ENCODE measurements at places on chromosomes 12 and 14.

- DNase-seq = no peak
Observed at GRCh38 chr14:26410189-26410685, 187.6 kb downstream of the NOVA1 start.

DNA sequence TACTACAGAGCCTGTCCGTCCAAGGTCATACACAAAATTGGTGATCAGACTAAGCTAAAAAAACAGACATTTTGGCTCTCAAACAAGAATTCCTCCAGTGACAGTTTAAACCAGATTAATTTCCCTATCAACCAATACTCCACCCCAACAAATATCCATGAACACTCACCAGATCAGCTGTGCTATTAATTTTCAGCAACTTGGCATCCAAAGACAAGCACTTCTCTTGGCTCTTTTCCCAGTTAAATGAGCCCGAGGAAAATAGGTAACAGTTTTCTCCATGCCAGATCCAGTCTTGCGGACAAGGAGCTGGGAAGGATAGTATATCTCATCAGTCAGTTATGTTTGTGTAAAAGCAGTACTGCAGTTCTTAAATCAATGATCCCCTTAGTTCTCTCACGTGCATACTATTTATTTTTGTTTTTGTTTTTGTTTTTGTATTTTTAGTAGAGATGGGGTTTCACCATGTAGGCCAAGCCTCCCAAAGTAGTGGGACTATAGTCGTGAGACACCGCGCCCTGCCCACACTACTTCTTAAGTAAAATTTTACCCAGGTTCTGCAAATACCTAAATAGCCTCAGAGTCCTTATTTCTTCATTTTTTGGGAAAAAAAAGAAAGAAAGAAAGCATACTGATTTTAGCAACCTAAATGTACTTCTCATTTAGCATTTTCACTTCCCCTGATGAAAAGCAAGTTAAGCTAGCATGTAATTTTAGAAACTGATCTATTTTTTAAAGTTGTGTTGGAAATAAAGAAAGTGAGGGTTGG lies 11.1 kb downstream of the OLR1 start:
- DNase-seq = no peak

DNA sequence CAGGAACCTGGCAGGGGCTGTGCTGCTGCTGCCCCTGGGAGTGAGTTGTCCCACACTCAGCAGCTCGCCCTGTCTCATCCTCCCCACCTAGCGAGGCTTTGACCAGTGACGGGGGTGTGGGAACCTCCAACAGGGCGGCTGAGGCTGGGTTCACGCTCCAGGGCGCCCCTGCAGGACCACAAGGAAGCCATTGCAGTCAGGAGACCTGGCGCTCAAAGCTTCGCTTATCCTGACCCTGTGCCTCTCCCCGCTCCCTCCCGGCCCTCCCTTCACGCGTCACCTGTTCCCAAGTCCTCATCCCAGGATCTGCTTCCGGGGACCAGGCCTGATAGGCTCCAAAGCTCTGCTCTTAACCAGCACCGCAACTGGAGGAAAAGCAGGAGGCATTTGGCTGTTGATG lies 272.0 kb upstream of the SFSWAP start:
- DNase-seq = no peak

GRCh38 chr12:132525011-132525832 lies 35.3 kb downstream of the FBRSL1 start:
- DNase-seq = no peak

DNA sequence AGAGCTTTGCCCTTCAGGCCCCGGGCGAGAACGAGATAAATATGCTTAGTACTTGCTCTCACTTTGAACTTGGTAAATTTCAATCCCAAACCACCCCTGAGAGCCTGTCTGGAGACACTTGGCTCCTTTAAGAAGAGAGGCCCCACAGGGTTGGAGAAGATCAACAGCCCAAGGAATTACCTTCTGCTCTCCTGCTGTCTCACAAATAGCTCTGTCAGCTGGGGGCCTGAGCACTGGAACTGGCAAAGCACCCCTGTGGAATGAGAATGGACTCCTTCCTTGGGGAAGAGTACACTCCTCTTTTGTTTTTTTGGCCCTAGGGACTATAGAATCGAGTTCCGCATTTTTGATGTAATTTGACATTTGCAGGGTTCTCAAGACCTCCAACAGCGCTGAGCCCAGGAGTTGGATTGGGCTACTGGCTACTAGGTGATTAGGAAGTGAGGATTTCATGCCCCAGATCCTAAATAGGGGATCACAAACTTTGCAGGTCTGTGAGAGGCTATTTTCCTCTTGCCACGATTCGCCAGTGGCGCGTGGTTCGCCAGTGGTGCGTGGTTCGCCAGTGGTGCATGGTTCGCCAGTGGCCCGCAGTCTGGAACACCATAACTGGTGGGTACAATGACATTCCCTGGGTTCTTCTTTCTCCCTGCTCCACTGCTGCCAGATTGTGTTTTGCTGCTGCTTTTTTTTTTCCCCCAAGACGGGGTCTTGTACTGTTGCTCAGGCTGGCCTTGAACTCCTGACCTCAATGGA lies 17.8 kb upstream of the MEG3 start:
- DNase-seq = no peak

DNA sequence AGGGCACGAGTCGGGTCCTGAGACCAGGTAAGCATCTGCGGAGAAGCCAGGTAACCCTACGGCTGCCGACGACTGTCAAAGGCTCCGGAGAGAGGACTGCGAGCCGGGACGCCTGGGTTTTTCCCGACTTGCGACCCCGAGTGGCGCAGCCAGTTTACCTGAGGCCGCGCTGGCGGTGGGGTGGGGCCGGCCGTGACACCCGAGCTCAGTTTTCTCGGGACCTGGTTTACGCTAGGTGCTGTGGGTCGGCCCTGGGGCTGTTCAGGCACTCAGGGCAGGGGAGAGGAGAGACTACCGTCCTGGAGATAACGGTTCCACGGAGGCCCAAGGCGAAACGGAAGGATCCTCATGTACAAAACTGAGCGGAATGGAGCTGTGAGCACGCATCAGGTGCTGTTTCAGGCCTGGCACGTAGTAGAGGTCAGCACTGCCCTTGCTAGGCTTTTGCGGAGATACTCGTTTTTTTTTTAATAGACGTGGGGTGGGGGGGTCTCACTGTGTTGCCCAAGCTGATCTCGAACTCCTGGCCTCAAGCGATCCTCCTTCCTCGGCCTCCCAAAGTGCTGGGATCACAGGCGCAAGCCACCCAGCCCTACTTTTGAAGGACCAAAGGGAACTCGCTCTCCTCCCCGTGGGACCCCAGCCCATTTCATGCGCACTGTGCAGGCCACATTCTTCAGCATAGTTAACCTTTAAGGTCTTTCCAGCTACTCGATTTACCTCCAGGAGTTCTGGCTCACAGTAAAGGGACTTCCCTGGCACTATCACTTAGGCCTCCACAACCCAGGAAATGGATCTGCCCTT lies 471 bp downstream of the MTRFR start:
- peak; percentile 33 for DNase-seq

GRCh38 chr14:20456971-20457370 lies 1.9 kb downstream of the APEX1 start:
- no peak for DNase-seq

DNA sequence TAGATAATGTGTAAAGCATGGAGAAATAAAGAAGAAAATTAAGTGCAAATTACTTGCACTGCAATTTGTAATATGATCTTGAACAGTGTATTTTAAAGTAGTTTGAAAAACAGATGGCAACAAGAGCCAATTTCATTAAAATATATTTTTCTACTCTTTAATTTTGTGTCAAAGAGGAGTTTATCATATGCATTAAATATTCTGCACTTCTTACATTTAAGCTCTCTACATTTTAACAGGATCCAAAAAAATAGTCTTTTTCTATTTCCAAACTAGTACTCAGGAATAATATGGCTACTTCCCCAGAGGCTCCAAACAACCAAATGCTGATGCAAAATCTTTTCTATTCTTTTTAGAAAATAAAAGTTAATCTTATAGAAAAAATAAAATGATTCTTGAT lies 1221.5 kb downstream of the FSCB start:
- DNase-seq = no peak

DNA sequence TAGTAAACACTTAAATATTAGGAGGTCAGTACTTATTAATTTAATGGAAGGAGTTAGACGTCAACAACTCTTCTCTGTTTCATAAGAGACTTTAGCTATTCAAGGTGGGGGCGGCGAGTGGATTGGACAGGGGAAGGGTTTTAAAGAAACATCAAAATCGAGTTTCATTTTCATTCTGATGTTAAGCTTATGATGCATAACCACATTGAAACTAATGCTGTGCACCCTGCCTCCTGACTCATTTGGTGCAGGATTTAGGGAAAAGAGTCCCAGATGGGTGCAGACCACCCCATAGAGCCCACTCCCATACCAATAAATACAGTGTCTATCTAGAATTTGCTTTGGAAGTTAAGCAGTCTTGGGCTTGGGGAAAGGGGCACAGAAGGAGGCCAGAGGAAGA lies 7.4 kb downstream of the ZBTB39 start:
- DNase-seq = peak; percentile 66

DNA sequence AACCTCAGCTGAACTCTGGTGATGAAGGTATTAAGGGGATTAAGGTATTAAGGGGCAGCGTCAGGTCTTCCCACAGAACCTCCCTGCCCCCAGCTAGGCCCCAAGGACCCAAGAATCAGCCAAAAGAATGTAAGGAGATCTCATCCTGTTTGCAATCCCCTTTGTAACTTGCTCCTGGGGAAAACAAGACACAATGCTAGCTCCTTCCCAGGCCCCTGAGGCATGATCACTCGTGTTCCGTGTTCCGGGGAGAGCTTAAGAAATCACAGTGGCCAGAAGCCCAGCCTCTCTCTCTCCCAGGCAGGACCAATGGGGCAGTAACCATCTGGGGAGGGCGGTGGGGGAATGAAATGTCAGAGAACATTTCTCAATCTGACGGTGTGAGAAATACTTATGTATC lies 33.2 kb downstream of the PIGH start:
- no peak for DNase-seq

DNA sequence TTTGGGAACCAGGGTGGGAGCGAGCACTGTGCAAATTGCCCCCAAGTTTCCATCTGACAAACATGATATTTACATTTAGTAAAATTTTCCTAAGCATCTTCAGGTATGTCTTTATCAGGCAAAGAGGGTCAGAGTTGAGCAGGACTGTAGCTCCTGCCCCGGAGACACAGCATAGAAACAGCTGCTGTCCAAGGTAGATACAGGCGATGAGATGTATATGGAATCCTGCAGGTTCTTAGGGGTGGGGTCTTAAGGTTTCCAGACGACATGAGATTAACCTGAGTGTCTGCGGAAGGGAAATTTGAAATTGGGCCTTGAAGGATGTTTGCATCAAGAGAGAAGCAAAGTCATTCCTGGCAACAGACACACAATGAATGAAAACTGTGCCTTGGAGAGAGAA lies 998.8 kb downstream of the AACS start:
- DNase-seq = no peak

GRCh38 chr12:131264635-131265034 lies 310.9 kb downstream of the ADGRD1 start:
- DNase-seq = no peak

GRCh38 chr12:6215932-6216494 lies 15.8 kb downstream of the CD9 start:
- no peak for DNase-seq

DNA sequence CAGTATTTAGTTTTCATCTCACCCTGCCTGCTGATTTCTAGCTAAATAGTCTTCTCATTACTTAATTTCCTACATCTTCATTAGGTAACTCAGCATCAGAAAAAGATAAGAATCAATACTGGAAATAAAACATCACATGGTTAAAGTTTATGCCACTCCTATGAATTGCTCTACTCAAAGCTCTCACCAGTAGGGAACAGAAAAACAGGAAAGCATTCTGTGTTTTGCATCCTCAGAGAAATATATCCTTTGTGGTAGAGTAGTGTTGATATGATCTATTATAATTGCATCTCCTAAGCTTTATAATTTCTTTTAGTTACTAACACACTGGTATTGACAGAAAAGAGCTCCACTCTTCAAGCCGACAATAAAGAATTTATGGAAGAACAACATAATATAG lies 9.9 kb downstream of the CPNE8 start:
- no peak for DNase-seq

DNA sequence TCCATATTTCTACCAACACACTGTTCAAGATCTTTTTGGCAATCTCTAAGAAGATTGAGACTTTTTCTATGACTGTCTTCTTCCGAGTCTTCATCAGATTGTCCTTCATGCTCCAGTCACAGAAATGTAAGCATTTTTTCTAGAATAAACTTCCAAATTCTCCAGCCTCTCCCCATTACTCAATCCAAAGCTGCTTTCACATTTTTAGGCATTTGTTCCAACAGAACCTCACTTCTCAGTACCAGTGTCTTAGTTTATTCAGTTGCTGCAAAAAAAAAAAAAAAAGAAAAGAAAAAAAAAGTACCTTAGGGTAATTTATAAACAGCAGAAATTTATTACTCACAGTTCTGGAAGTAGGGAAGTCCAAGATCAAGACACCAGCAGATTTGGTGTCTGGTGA lies 290.8 kb upstream of the NOVA1 start:
- DNase-seq = no peak

- DNase-seq = no peak
Observed at GRCh38 chr12:14664434-14665023, 31.9 kb downstream of the GUCY2C start.

DNA sequence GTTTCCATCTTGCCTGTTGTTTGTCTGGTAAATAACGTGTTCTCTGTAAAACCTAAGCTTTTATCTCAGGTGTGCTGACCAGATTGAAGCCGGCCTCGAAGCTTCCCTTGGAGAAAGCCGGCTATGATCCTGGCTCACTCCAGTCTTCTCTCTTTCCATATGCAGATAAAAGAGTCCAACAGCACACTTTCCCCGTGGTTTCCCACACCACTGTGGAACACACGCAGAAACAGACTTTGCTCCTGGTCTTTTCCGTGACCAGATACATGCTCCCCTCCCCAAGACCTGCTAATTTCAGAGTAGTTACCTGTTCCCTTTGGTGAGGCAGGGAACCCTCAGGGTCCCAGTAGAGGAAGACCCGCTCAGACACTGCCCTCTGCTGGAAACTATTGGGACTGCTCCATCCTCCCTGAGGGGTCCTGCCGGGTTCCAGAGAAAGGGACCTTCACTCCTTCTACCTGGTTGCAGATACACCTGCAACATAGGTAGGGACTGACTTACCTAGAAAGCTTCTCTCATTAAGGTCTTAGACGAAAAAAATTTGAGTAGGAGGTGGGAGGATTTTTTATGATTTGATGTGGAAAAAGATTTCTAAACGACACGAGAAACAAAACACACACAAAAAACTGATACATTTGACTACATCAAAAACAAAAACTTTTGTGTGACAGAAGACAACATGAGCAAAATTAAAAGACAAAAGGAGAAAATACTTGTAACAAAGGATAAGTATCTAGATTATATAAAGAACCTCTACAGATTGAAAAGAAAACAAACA lies 415.4 kb upstream of the CCDC196 start:
- peak; percentile 81 for DNase-seq

GRCh38 chr12:110857528-110857927 lies 10.7 kb downstream of the CCDC63 start:
- DNase-seq = no peak

GRCh38 chr14:94686511-94687160 lies 74.4 kb downstream of the SERPINA3 start:
- no peak for DNase-seq

Data from activated T-cell treated with anti-CD3 and anti-CD28 coated beads, Interleukin-2, amount 50 U/mL, for 48 hours (primary cell).